ENCODE measurements at places on chromosomes 3 and 15.

DNA sequence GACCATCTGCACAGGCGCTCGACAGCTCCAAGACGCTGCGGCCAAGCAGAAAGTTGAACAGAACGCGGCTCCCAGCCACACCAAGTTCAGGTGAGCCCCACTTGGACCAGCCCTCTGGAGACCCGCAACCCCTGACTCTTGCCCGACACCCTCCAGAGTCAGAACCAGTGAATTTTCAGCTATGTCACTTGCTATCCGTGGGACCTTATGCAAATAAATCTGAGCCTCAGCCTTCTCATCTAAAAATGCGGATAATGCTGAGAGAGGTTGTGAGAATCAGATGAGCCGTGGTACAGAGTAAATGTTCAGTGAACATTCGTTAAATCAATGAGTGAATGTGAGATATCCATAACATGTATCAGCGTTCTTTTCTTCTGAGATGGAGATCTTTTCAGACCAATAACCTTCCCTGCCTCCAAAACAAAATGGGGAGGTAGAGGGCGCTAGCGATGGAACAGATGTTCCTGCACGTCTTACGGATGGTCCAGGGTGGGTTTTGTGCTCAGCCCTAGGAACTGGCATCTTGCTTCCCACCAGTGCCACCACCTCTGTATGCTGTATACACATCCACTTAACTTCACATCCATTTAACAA, 524 bp downstream of the MRPS11 start:
- DNase-seq = no peak

- no peak for DNase-seq
Observed at GRCh38 chr3:100650651-100651619, 41.5 kb downstream of the ADGRG7 start.

GRCh38 chr3:129010310-129010956, 9.3 kb downstream of the EFCC1 start:
- DNase-seq = no peak

GRCh38 chr3:193842029-193842798, 249.2 kb downstream of the OPA1 start:
- DNase-seq = no peak

- no peak for DNase-seq
Observed at GRCh38 chr3:4514321-4514720, 21.2 kb downstream of the ITPR1 start.

DNA sequence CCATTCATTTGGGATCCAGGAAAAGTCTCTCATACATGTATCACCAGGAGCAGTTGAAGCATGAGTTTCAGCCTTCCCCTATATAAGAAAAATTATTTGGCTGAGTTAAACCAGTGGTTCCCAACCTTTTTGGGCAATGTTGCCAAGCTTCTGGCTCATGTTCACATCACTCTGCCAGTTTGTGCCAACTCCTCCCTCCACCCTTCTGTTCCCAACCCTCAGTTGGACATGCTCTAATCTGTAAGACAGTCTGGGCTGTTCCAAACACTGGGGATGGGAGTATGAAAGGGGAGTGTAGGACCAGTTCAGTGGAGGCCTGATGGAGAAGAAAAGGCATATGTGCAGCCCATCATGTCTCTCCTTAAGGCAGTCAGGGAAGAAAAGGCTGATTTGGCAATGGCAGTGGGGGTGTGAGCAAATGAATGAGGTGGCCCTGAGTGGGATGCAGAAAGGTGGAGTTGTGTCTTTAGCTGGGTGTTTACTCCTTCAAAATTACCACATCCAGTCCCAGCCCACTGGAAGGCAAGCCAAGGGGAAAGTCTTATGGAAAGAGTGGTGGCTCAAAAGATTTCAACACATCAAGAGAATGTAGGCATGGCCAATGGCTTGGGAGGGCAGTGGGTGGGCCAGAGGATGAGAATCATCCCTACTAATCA, 32.0 kb upstream of the PRICKLE2 start:
- no peak for DNase-seq

All from naive thymus-derived CD8-positive, alpha-beta T cell (primary cell).